ENCODE measurements at places on chromosomes 3 and 15.

- peak; percentile 61 for DNase-seq
These were observed 14.9 kb upstream of the GP9 start for GRCh38 chr3:129045675-129046036.

DNA sequence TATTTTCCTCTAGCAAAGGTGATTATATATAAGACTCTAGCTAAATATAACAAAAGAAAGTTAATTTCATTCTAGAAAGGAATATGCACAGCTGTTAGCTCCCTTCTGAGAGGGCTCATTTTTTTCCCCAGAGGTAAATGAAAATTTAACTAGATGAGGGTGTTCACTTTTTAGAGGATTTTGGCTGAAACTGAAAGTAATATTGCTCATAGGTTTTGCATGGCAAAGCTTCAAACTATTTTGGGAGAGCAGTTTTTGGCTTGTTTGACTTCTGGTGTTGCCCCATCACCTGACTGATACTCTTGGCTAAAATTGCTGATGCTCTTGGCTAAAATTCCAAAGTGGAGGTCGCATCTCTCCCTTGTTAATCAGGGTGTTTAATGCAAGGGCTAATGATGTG lies 311.9 kb downstream of the EDEM1 start:
- no peak for DNase-seq

- DNase-seq, result no peak
These were observed 33.6 kb upstream of the LRIG1 start for GRCh38 chr3:66534304-66534845.

DNA sequence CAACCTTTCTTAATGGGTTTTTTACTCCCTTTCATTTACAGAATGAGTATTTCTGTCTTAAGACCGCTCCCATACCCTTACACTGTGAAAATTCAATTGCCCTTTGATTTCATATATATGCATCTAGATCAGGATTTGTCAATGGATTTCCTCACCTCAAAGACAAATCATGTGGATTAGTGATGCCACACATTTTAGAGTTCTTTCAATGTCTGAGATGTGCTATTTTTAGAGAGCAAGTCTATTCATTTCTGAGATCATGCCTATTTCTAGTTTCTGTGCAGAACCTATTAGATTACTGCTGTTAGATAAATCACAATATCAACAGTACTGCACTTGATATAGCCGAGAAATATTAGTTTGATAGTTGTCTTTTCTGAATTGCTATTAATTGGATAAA lies 137.3 kb downstream of the GABRB3 start:
- DNase-seq, result no peak

DNA sequence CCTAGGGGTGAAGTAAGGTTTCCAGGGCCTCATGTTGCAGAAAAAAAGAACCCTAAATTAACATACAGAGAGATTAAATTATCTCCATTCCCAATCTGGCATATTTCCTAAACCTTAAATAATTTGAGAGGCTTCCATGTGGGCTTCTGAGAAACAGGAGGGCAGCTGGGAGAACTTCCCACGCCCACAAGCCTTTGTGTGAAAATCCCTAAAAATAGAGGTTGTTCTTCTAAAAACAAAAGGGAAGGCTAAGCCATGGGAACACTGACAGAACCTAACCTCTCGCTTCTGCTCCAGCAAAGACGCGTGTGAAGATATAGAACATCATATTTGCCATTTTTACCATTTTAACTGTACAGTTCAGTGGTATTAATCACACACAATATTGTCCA lies 812 bp upstream of the SLC12A8 start:
- no peak for DNase-seq

DNA sequence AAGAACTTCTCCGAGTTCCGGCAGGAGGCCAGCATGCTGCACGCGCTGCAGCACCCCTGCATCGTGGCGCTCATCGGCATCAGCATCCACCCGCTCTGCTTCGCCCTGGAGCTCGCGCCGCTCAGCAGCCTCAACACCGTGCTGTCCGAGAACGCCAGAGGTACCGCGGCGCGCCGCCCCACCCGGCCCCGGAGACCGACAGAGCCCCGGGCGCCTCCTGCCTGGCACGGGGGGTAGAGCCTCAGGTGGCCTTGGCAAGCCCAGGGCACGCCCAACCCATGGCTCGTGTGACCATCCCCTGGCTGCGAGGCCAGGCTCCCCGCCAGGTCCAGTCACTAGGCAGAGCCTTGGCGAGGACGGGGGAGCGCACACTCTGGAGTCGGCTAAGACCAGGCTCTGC lies 134.1 kb downstream of the LRRK1 start:
- no peak for DNase-seq

- DNase-seq, result no peak
These were observed 47.7 kb downstream of the MGLL start for GRCh38 chr3:127774647-127775046.

DNA sequence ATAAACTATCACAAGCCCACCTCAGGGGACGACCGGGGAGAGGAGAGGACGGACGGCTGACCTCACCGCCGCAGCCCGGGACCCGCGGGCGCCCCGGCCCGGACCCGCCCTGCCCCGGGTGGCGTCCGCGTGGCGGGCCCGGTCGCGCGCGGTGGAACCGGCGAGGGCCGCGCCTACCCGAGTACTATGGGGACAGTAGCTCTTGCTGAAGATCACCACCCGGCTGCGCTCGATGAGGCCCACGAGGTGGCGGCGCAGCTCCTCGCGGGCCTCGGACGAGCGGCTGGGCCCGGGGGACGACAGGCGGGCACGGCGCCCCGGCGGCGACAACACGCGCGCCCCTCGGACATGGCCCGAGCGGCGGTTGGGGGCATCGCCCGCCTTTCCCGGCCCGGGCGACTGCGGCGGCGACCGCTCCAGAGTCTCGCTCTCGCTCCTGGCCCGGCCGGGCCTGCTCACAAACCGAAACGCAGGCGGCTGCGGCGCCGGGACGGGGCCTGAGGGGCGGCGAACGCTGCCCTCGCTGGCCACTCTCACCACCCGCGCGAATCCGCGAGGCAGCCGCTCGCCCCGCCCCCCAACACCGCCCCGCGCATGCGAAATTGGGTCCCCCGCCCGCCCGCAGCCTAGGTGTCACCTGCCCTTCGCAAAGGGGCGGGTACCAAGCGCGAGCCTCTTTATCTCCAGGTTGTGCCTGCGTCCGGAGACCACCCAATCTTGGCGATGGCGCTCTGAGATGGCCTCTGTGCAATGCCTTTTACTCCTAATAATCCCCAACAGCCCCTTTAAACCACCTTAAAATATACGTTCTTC lies at the start of gene TXNRD3:
TSS of gene TXNRD3 (minus strand) at position 554 of the 813 bp plus-strand sequence.
- DNase-seq, result peak; percentile 85

DNA sequence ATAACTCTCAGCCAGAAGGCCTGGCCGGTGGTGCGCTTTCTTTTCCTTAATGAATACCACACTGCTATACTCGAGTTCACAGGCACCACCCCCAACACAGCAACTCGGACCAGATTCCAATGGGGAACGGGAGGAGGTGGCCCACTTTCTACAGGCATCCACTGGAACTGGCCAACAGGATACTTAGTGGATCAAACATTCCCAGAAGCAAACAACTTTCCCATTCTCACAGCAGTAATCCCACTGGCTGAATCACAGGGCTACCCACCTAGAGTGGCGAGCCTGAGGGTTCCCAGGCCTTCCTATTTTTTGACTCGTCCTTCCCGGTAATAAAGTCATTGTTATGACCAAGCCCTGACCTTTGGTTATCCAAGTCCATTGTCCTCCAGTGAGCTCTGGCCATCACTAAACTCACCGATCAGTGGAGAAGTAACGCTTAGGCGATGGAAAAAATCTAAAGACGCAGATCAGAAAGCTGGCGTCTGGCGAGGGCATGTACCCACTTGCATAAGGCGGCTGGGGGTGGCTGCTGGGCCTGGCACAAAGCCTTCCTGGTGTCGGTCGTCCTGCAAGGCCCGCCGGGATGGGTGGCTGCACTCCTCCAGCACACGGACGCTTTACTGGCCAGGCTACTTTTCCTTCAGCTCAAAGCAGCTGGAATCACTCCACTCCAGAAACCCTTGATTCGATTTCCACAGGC lies 1.2 kb downstream of the EOGT start:
- DNase-seq, result no peak

- no peak for DNase-seq
These were observed 98.1 kb downstream of the SEMA5B start for GRCh38 chr3:122929188-122930062.

DNA sequence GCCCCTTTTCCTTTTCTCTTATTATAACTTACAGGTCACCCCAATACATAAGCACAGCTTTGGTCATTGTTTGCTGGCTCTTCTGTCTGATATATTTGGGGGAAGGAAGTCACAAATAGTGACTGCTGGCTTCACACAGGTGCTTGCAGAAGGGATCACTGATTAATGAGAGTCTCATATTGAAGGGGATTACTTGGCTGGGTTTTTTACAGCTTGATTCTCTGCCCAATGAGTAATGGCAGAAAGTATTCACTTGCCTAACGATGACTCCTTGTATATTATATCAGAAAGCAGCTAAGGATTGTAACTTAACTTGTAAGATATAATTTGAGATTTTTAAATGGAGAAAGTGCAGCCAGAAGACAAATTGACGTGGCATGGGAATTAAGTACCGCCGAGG lies 119.3 kb upstream of the PFN2 start:
- no peak for DNase-seq

Measured in activated CD4-positive, alpha-beta T cell treated with anti-CD3 and anti-CD28 coated beads for 48 hours (primary cell).